Upper lobe of right lung (tissue), 1 donor: ENCODE measurements at places on chromosomes 3 and 15. TPM values are rescaled to one million over a fixed set of nuclear protein-coding genes. Genes with fewer than 3 reads are reported as not detected.
A peak's percentile ranks its signal among the peaks of the same experiment; 100 is the strongest.

Gene CFAP100
- not detected for total RNA-seq

Gene PRTG
- total RNA-seq: 8.6 TPM

Gene ARRDC4
- total RNA-seq: 31.6 TPM

Gene PLA1A
- 37.6 TPM for total RNA-seq

Gene RLBP1
- not detected for total RNA-seq

Gene TRIP4
- 27.5 TPM for total RNA-seq

Gene FETUB
- not detected for total RNA-seq

Gene CDCP1
- 19.1 TPM for total RNA-seq

Gene SCN5A
- total RNA-seq: 0.58 TPM

Gene SKOR1
- total RNA-seq: 0.52 TPM

Gene SEMA5B
- 2.3 TPM for total RNA-seq

Gene TM4SF18
- total RNA-seq: 13.4 TPM

GRCh38 chr3:122298239-122298638, 26.8 kb upstream of the CSTA start:
- no peak for DNase-seq

GRCh38 chr15:30990446-30991254, 778 bp downstream of the MTMR10 start:
- DNase-seq: no peak

- no peak for DNase-seq
Observed at GRCh38 chr15:95302206-95302605, 1028.3 kb upstream of the NR2F2 start.

- no peak for DNase-seq
Observed at GRCh38 chr15:99744142-99744541, 10.9 kb upstream of the LYSMD4 start.

- peak; percentile 49 for DNase-seq
Observed at GRCh38 chr3:52399593-52399992, 45.3 kb downstream of the SEMA3G start.

GRCh38 chr3:127735767-127736693, 63.3 kb downstream of the ABTB1 start:
- no peak for DNase-seq

DNA sequence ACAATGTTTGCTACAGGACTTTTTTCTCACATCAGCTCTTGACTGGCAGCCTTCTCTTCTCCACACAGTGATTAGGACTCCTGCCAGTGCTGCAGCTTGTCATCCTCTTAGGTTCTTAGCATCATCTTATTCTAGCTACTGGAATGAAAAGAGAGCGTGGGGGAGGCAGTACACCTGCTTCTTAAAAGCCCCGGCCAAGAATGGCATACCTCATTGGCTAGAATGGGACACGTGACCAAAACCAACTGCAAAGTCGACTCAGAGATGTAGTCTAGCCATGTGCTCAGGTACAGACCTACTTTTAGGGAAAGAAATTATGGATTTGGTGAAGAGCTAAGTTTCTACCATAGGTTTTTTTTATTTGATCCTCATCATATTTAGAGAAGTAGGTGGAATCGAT, 44.1 kb downstream of the RARB start:
- no peak for DNase-seq

DNA sequence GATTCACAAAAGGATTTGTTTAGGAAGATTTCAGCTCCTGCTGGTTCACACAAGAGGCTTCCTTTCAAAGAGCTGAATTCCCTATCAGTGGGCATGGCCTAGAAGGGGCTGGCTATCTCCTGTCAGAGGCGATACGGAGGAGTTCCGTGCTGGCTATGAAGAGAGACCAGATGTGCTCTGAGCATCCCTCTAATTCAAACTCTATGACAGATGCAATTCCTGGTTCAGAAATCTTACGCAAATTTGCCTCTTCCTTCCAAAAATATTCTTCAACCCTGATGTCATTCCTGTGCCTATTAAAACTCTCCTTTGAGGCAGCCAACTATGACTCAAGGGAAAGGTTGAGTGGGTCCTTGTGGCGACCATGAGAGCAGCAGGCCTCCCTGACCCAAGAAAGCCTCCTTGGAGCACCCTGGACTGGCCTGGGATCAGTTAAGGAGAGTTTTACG, 139.3 kb upstream of the HES1 start:
- DNase-seq: no peak

- DNase-seq: no peak
Observed at GRCh38 chr3:60403866-60404265, 847.4 kb downstream of the FHIT start.

GRCh38 chr3:1091286-1091685, 1.5 kb upstream of the CNTN6 start:
- DNase-seq: no peak

GRCh38 chr3:121330118-121330517, 215.7 kb downstream of the POLQ start:
- no peak for DNase-seq

GRCh38 chr3:117079997-117080396, 370.4 kb downstream of the TUSC7 start:
- DNase-seq: no peak

DNA sequence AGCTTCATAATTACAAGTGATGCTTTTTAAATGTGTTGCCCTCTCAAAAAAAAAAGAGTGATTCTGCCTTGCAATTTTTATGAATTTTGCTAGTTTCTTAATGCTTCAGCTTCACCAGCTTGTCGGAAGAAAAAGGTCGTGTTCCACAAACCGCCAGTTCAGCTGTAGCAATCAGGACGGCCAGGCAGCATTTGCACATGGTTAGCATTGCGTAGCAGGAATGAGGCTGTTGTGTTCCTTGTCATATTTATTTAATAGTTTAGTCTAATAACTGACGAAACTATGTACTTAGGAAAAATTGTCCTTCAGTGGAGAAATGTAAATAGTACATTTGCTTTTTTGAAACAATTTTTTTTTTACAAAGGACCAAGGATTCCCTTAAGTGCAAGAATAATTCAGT, 64.9 kb upstream of the SELENOK start:
- no peak for DNase-seq

- DNase-seq: no peak
Observed at GRCh38 chr3:76855451-76855850, 184.4 kb upstream of the ROBO2 start.

DNA sequence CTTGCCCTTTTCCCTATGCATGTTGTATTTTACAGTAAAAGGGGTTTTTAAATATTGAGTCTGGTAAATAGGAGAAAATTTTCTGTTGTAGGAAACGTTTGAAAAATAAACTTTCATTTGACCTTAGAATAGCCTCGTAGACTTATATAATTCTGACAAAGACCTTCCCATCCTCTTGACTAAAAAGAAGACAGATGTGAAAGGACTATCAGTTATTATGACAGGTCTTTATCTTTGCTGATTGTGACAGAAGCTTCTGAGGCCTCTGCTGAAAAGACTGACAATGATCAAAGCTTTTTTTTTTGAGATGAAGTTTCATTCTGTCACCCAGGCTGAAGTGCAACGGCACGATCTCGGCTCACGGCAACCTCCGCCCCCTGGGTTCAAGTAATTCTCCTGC, 24.2 kb downstream of the C2CD4A start:
- DNase-seq: no peak

DNA sequence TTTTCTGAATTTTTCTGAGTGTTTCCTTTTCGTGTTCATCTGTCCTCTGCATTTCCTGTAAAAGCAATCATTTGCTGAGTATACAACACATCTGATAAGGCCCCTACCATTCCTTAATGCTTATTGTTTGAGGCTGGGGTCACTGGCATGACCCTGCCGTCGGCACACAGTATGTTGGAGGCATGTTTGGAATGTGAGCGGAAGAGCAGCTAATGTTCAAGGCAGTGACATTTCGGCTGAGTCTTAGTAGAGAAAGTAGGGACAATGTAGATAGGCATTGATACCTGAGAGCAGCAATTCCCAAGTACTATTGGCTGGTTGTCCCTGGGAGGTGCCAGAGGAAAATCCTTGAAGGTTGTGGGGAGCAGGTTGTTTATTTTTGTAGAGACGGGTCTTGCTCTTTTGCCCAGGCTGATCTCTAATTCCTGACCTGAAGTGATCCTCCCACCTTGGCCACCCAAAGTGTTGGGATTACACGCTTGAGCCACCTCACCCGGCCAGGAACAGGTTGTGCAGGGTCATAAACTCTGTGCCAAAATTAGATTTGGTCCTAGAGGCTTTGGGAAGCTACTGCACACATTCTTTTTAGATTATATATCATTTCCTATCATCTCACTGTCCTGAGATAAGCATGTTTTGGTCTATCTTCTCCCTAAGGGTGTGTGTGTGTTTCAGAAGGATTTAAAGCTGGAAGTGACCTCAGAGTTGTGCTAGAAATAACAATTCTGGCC, 13.5 kb downstream of the PTPN23 start:
- DNase-seq: no peak

GRCh38 chr3:3675186-3675585, 124.0 kb upstream of the LRRN1 start:
- DNase-seq: no peak

DNA sequence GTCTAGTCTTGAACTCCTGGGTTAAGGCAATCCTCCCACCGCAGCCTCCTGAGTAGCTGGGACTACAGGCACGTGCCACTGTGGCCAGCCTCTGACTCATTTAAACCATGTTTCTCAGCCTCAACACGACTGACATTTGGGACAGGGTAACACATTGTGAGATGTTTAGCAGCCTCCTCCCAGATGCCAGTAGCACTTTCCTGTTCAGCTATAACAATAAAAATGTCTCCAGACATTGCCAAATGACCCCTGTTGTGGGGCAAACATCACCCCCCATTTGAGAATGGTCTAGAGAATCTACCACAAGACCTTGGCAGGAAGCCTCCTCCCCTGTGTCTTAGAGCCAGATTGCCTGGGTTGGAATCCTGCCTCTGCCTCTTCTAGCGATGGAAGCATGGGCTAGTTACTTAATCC, 8.4 kb downstream of the TMEM40 start:
- no peak for DNase-seq

GRCh38 chr3:106457281-106458180, 588.7 kb upstream of the CBLB start:
- DNase-seq: no peak

- DNase-seq: no peak
Observed at GRCh38 chr3:50068134-50068533, 20.6 kb upstream of the RBM5 start.

GRCh38 chr3:159451067-159451466, 537.6 kb upstream of the IL12A start:
- no peak for DNase-seq

DNA sequence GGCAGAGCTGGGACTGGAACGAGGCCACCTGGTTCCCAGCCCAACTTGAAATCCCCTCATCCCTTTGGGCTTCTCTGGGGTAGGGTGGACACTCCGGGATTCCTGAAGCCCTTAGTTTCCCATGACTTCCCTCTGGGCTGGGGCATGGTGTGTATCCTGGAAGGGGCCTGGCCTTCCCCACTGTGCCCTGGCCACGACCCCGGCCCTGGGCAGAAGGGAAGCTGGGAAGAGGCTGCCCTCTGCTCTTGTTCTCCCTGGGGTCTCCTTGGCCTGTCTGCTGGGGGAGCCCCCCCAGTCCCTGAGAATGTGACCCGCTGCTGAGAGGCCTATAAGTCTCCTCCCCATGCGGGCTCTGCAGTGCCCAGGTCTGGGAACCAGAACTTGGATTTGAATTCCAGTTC, 104.9 kb downstream of the LINGO1 start:
- DNase-seq: peak; percentile 42

- DNase-seq: no peak
Observed at GRCh38 chr3:134627831-134628230, 23.0 kb downstream of the KY start.

DNA sequence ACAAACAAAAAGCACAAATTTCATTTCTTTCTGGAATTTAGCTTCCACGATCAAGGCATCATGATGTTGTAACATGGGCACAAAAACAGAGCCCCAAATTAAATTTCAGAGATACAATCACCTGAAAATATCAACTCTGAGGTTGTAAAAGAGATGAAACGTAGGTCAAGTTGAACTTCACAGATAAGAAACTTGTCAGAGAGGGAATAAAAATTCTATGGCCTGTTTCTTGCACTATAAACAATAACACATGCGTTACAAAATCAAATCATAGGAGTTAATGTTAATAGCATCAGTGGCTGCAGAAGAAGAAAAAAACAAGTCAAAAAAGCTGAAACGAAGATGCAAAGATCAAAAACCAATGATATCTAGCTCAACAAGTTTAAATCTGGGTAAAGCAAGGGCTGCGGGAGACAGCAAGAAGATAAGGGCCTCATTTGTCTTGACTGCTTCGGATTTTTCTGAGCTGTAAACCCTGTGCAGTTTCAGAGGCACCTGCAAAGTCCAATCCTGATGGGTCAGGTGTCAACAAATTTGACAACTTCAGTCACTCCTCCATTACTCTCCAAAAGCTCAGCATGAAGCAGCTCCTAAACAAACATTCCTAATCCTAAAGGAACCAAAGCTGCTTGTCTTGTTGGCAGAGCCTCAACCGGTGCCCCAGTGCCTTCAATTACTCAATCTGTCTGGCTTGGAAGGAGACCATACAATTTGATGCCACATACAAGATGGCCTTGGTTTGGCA, 219.8 kb downstream of the STT3B start:
- DNase-seq: no peak

GRCh38 chr3:186141790-186142189, 32.9 kb upstream of the ETV5 start:
- no peak for DNase-seq

DNA sequence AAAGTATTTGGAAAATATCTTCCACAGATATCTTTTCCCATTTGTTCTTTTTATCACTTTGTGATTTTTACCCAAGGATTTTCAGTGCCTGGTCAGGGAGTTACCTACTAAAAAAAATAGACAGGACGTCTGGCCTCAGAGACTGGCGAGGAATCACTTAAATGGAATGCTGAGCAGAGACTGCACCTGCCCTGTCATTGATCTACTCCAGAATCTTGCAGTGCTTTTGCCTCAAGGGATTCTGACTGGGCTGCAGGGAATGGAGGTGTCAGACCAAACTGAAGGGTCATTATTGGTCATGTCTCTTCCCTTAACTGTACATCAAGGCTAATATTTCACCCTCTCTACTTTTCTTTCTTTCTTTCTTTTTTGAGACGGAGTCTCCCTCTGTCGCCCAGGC, 12.1 kb upstream of the RYR3 start:
- no peak for DNase-seq

DNA sequence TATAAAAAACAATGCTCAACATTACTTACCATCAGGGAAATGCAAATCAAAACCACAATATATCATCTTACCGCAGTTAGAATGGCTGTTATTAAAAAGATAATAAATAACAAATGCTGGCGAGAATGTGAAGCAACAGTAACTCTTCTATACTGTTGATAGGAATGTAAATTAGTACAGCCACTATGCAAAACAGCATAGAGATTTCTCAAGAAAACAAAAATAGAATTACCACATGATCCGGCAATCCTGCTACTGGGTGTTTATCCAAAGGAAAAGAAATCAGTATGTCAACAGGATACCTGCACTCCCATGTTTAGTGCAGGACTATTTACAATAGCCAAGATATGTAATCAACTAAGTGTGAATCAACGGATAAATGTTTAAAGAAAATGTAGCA, 48.1 kb downstream of the ADAM10 start:
- no peak for DNase-seq

GRCh38 chr3:62708638-62709373, 166.4 kb downstream of the CADPS start:
- no peak for DNase-seq

DNA sequence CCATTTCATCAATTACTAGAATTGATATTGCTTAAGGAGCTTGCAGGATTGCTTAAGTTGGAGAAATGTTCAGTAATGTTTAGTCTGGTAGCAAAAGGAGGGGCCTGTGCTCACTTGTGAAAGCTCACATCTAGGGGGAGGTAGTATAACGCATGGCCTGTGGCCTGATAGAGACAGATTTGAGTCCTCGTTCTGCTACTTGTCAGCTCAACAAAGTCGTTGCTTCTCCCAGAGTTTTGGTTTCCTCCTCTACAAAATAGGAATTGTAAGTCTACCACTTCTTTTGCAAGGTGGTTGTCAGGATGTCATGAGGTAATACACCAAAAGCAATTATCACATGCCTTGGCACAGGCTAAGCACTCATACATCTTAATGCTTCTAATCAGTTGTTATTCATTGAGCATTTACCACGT, 1.3 kb downstream of the ST3GAL6 start:
- no peak for DNase-seq
